ENCODE measurements at places on chromosomes 12 and 14.

DNA sequence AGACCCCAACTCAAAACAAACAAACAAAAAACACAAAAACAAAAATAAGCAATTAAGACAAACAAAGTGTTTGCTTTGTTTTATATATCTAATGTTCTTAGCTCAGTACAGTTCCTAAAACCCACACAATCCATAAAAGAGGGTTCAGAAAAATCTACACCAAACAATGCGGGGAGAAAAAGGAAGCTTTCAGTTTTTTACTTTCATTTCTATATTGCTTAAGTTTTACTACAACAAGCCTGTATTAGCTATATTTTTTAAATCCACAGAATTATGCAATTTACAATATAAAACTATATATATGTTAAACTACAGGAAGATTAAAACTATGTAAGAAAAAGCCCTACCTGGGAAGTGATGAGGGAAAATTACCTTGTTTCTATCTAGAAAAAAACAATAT is 41.4 kb downstream of the CLIP1 start:
- DNase-seq, result no peak

- no peak for DNase-seq
Measured at GRCh38 chr12:33192226-33192625, 247.4 kb downstream of the SYT10 start.

- DNase-seq, result no peak
Measured at GRCh38 chr14:32022938-32023466, 54.1 kb upstream of the ARHGAP5 start.

DNA sequence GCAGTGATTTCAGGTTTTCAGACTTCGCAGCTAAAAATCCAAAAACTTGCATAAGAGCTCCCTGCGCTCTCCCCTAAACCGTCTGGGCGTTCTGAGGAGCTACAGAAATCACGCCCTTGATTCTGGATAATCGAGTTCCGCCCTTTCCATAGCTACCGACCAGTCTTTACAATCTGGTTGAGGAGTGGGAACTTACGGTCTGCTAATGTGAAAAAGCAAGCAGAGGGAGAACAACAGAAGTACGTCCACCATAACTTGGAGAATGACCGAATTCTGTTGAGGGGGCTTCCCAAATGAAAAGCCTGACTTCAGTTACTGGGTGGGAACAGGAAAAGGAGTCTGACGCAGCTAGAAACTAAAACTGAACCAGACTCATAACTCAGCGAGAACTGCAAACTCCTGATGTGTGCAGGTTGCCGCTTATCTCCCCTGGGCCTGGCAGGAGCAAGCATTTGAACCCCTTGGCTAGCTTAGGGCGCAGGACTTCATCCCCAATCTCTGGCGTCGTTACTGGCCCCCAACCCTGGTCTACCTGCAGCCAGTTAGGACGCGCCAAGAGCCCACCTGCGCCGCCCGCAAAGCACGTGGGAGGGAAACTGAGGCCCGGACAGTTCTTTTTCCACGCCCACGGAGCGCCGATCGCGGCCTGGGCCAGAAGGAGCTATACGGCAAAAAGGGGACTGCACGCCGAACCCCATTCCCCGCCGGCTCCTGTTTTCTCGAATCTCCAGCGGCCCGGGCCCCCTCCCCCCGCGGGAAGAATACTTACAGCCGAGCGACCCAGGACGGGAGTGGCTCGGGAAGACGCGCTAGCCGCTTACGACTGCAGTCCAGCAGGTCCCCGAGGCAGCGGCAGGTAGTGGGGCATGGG is 838 bp downstream of the LRIG3 start:
- no peak for DNase-seq

DNA sequence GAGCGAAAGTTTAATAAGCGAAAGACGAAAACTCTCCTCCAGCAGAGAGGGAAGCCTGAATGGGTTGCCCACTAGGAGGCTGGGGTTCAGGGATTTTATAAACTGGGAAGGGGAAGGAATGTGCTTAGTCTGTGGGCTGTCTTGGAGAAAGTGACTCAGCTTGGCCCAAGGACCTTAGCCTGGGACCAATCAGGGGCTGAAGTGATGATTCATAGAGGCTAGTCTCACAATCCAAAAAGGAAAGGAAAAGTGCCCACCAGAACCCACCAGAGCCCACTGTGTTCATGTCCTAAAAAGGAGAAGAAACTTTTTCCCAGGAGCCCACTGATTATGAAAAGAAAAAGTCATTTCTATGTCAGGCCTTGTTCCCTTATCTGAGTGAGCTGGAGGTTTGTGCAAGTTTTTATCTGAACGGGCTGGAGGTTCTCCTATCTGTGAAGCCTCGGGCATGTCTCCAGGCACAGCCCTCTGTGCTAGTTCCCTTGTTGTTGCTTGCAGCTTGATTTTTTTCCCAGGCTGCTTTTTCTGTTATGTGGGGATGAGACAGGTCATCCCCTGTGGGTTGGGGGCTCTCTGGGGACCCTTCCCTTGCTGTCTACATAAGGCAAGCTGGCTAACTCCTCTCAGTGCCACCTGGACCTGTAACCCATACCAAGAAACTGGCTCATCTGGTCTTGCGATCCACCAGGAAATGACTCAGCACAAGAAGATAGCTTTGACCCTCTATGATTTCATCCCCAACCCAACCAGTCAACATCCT is 8.3 kb upstream of the GOLGA5 start:
- DNase-seq, result no peak

GRCh38 chr12:96807741-96808140 is 99.3 kb upstream of the NEDD1 start:
- DNase-seq, result no peak

DNA sequence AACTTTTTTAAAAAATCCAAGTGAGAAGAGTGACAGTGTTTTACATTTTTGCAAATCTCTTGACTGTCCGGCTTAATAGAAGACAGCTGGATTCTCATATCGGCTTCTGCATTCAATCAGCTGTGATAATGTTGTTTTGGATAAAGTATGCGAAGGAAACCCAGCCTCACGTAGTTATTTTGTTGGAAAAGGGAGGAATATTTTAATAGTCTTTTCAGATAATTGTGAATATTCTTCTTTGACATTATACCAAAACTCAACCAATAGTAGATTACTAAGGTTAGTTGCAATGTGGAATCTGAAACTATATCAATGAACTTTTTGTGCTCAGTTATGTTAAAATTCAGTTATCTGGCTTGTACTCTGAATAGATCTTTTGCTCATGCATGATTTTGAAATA is 276.5 kb downstream of the ZFP36L1 start:
- no peak for DNase-seq

- DNase-seq, result no peak
Measured at GRCh38 chr12:94813314-94813713, 163.0 kb upstream of the TMCC3 start.

- DNase-seq, result no peak
Measured at GRCh38 chr14:76708028-76708427, 53.2 kb upstream of the VASH1 start.

- no peak for DNase-seq
Measured at GRCh38 chr12:49455501-49455900, 83.3 kb upstream of the KCNH3 start.

DNA sequence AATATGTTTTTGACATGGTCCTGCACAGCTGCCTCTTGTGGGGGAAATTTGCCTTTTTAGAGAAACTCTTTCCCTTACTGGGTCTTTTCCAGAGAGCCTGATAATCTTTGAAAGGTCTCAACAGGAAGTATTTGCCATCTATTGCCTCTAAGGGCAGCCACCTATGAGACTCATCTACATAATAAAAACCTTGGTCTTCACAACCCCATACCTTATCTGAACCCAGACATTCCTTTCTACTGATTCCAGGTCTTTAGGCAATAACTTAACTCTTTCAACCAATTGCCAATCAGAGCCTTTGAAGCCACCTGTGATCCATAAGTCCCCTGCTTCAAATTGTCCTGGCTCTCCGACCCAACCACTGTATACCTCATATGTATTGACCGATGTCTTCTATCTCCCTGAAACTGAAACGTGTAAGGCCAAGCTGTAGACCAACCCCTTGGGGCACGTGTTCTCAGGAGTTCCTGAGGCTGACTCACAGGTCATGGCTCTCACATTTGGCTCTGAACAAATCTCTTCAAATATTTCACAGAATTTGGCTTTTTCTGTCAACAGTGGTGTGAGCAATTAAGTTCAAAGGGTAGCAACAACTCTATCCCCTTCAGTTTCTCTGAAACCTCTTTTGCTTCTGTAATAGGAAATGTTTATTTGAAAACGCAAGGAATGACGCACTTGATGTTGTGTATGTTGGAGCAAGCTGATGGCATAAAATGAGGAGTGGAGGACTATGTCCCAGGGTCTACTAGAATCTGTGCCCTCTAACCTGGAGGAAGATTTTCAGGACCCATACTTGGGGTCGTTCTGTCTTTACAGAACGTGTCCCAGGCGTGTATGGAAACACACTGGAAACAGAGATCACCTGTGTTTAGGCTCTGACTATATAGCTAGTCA is 49.2 kb upstream of the EIF5 start:
- DNase-seq, result no peak

GRCh38 chr14:35234012-35234805 is 58.0 kb upstream of the PSMA6 start:
- DNase-seq, result no peak

DNA sequence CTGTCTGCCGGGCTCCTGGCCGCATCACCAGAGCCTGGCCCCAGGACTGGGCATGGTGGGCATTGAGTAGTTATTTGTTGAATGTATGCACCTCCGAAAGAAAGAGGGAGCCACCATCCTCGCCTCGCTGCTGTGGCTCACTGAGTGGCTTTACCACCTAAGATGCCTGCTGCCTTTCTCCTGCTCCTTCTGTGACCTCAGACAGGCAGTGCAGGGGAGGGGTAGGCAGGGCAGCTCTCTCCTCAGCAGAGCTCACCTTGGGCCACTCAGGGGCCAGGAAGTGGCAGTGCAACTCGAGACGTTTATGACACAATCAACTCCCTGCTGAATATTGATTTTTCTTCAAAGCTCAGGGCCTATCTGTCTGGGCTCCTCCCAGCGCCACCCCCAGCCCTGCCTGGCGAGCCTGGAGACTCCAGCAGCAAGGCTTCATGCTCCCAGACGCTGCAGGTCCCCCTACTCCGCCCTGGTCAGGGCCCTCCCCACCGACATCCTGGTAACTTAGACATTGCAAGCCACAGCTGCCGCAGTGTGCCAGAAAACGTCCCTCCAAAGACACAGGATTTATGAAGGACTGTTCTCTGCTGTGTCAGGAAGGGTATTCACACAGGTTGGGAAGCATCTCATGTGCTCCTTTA is 84.3 kb upstream of the DIO3 start:
- DNase-seq, result no peak

DNA sequence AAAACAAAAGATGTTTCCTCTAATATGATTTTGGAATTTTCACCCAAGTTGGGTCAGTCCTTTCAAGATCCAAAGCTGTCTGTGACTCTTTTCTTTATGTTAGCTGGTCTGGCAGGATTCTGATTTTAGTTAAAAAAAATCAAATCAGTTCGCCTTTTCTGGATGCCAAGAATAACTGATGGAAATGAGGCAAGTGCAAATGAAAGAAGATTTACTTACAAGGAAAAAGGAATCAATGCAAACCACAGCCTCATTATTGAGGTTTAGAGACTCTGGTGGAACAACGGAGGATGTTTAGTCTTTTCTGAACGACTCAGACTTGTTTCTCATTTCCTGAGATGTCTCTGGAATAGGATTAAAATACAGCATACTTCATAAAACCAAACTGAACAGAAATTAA is 117.0 kb upstream of the DYRK2 start:
- DNase-seq, result no peak

GRCh38 chr12:41936333-41936732 is 208.3 kb downstream of the GXYLT1 start:
- no peak for DNase-seq

GRCh38 chr14:51849097-51849496 is 11.3 kb upstream of the GNG2 start:
- no peak for DNase-seq

DNA sequence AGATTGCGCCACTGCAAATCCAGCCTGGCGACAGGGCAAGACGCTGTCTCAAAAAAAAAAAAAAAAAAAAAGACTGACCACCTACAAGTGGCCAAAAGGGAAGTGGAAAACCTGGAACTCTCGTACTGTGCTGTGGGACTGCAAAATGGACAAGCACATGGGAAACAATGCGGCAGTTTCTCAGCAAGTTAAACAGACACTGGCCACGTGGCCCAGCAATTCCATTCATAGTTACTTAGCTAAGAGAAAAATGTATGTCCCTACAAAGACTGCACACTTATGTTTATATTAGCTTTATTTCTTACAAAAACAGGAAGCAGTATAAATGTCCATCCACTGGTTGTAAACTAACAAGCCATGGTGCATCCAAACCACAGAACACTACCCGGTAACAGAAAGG is 5.6 kb downstream of the CHFR start:
- DNase-seq, result no peak

DNA sequence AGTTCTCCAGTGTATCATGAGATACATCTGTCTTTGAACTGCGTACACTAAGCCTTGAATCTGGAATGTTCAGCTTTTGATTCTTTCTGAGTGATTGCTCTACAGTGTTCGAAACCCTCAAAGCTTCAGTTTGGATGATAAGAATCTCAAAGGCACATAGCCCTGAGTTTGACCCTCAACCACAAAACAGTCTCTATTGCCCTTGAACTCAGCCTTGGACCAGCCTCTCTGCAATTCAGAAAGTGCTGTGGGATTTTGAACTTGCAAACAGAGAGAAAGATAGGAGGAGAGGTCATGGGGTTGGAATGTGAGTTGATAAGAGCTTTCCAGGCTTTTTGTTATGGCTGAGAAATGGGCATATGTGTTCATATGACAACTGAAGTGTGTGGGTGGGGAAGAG is 100.3 kb downstream of the MYRFL start:
- DNase-seq, result no peak

DNA sequence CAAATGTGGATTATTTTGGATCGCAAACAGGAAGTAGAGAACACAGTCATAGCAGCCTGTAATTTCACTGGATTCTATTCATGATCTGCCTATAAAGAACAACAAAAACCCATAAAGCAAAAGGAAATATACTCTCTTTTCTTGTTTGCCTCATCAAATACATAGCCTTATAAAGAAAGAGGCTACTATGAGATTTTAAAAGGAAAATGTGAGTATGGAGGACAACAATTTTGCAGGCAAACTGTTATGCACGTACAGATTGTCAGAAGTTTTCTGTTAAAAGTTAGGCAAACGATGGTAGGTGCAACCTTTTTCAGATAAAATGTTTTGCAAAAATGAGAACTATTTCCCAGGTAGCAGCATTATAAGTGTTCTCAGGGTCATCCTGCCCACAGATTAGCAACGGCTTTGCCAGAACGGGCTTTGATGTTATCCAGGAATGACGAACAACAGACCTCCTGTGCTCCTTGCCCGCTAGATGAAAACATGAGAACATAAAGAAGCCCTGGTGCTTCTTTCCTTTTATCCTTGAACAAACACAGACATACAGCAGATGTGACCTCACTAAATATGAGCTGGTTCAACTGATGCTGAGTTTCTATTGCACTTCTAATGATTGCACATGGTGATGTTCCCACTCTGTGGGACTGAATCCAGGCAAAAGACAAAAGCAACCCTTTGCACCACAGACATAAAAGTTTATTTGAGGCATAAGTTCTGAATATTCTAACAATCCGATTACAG is 88.1 kb downstream of the ITPR2 start:
- no peak for DNase-seq

- DNase-seq, result no peak
Measured at GRCh38 chr14:104913435-104913834, 11.2 kb upstream of the PLD4 start.

- no peak for DNase-seq
Measured at GRCh38 chr12:47277972-47278448, 198.3 kb upstream of the AMIGO2 start.

GRCh38 chr14:52063052-52063462 is 5.8 kb downstream of the NID2 start:
- DNase-seq, result no peak

- no peak for DNase-seq
Measured at GRCh38 chr12:127270193-127270592, 996.8 kb upstream of the TMEM132C start.

- no peak for DNase-seq
Measured at GRCh38 chr12:62264706-62265105, 4.5 kb downstream of the USP15 start.

Data from stimulated activated naive B cell treated with anti-CD40 and anti-IgM and Interleukin-4, amounts not matched to agents 10 μg/mL and 1 μg/mL and 100 μg/mL, for 72 hours (primary cell).